Pancreas (tissue), 10 donors: ENCODE measurements at places on chromosomes 16 and 17.
A peak's percentile ranks its signal among the peaks of the same experiment; 100 is the strongest.

DNA sequence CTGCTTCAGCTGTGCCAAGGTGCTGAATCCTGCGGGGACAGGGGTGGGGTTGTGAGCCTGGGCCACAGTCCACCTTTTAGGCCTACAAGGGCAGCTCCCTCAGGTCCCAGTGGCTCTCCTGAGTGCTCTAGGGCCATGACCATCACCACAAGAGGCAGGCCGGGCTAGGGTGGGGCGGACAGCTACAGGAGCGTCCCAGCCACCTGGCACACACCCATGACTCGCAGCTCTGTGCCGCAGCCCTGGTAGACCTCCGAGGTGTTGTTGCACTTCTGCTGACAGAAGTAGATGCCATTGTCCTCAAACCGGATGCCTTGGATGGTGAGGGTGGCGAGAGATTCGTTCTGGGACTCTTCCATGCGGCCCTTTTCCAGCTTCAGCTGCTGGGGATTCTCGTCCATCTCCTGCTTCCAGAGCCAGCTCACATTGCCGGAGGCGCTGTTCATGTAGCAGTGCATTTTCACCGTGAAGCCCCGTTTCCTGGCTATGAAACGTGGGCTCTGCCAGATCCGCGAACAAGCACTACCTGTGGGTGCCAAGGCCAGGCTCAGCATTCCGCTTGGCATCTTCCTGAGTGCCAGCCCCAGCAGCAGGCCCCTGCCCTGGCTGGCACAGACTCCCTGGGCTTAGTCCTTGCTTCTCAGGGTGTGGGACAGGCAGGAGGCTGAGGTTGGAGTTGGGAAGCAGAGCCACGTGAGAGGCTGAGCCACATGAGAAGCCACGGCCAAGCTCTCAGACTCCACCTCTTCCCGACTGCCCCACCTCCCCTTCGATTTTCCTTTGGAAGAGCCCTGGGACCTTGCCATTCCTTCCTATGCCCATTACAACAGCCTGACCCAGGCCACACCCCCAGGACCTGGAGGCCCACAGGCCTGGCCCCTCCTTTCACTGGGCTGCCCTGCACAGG lies 2.0 kb downstream of the CD79B start:
- H3K27ac ChIP-seq: no peak overlapping the region
- no peak overlapping the region for H3K4me3 ChIP-seq
- peak; percentile 50 for DNase-seq

DNA sequence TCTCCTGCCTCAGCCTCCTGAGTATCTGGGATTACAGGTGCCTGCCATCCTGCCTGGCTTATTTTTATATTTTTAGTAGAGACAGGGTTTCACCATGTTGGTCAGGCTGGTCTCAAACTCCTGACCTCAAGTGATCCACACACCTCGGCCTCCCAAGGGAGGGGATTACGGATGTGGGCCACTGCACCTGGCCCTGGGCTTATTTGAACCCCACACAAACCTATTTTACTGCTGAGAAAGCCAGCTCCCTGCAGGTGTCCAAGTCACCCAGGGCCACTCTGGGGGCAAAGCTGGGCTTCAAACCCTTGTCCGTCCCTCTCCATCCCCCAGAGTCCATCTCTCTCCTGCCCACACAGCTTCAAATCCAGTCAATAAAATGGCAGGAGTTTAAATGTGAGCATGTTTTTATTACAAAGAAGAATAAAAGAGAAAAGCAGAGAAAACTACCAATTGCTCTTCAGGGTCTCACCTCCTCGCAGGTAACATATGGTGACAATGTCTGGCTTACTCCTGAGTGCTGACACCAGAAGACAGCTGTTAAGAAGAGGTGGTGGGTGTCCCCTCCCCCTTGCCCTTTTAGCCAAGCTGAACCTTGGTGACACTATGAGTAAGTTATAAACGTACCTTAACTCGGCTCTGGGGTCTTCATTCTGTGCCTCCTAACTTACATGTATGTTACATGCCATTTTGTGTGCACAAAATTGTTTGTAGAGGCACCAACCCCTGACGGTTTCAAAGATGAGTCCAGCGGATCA lies 45.4 kb downstream of the LAT start:
- no peaks in the 10 kb centered on the region for H3K4me1 ChIP-seq
- no peak overlapping the region for H3K27ac ChIP-seq
- no peaks in the 10 kb centered on the region for H3K36me3 ChIP-seq
- no peak overlapping the region for H3K4me3 ChIP-seq
- no peaks in the 10 kb centered on the region for H3K27me3 ChIP-seq

GRCh38 chr16:67936124-67936879 lies at the start of gene PSMB10:
Gene PSMB10 (minus strand): TSS chr16:67936850. CDS start chr16:67936749, 101 bp downstream.
- DNase-seq: peak; percentile 55
- H3K4me3 ChIP-seq: peak within 1 kb of the TSS; percentile 94
- H3K4me1 ChIP-seq: no peaks in the 10 kb centered on the region
- H3K27ac ChIP-seq: peak within 1 kb of the TSS; percentile 89

DNA sequence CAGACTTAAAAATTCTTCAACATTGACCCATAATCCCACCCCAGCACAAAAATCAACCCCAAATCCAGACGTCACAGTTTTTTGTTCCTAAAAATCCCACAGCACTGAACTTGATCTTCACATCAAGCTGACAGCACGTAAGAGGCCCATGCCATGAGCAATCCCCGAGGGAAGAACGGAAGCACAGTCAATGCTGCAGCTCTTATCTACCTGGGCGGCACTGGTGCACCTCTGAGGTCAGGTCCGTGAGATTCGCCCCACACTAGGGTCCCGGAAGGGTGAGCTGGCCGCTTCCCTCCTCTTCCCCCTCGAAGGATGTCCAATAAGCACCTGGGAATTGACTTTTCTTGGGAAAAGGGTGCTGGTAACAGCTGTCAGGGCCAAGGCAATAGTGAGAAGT lies 11.3 kb upstream of the ITGAE start:
- H3K4me1 ChIP-seq: no peaks in the 10 kb centered on the region
- peaks cover 4% of the 10 kb centered on the region for H3K36me3 ChIP-seq
- no peak for DNase-seq
- H3K27me3 ChIP-seq: no peaks in the 10 kb centered on the region
- no peak overlapping the region for H3K4me3 ChIP-seq

DNA sequence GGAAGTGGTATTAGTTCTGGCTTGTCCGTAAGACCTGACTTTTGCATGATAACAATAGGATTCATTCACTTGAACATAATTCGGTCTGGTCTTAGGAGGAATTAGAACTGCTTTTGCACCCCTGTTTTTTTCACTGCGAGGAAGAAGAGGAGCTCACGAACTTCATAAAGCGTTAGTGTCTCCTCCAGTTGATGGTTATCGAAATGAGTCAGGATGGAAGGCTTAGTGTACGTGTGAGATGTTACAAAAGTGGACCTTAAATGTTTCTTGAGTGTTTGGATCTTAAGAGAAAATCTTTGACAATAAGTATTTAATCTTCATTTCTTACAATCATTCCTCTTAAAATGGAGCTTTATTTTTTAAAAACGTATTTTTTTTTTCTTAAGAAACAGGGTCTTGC lies 52.8 kb downstream of the USP10 start:
- H3K27me3 ChIP-seq: no peaks in the 10 kb centered on the region
- DNase-seq: no peak
- H3K36me3 ChIP-seq: no peaks in the 10 kb centered on the region
